ENCODE measurements at places on chromosomes 12 and 14. TPM values are rescaled to one million over a fixed set of nuclear protein-coding genes. Genes with fewer than 3 reads are reported as not detected.

The MYL2 gene
- total RNA-seq: not detected

The PTCSC3 gene
- total RNA-seq: not detected

The GLIPR1 gene
- 18.6 TPM for total RNA-seq

The GZMB gene
- 1,779 TPM for total RNA-seq

DNA sequence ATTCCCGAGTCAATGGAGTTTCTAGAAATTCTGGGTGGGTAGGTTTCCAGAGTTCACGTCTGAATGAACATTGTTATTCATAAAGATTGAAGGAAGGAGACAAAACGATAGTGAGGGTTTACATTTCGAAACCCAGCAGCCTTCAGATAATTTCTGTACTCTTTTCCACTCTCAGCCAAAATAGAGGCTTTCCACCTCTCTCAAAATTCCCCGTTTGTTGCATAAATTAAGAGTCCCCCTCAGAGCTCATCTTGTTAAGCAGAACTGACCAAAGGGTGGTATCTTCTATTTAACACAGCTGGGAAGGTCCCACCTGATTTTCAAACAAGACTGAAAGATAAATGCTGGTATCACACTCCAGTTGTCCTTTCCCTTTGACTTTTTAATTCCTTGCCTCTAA lies 21.5 kb upstream of the YARS2 start:
- no peaks in the 10 kb centered on the region for H3K36me3 ChIP-seq
- H3K27ac ChIP-seq: no peak overlapping the region
- H3K4me3 ChIP-seq: no peak overlapping the region
- H3K27me3 ChIP-seq: peaks cover 14% of the 10 kb centered on the region

DNA sequence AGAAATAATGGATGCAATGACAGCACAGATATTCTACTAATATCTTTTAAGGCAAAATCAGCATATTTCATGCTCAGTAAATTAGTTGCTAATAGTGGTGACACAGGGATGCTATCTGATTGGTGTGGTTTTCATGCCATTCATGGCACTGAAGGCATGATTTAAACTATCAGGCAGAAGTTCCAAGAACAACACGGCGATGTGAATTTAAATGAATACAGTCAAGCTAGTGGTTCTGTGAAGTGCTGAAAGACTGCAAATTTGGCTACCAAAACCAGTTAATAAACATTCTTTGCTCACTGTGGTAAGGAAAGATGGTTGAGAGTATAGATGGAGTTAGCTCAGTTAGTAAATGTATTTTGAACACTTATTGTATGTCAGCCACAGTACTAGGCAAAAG lies 272.0 kb upstream of the DIO2 start:
- no peaks in the 10 kb centered on the region for H3K27me3 ChIP-seq
- no peaks in the 10 kb centered on the region for H3K4me1 ChIP-seq
- no peaks in the 10 kb centered on the region for H3K36me3 ChIP-seq
- H3K4me3 ChIP-seq: no peak overlapping the region

- no peaks in the 10 kb centered on the region for H3K27me3 ChIP-seq
- DNase-seq: no peak
- no peak overlapping the region for H3K4me3 ChIP-seq
- H3K4me1 ChIP-seq: peaks cover 3% of the 10 kb centered on the region
- H3K27ac ChIP-seq: no peak overlapping the region
These were observed 30.8 kb downstream of the TMTC3 start for GRCh38 chr12:88172844-88173407.

DNA sequence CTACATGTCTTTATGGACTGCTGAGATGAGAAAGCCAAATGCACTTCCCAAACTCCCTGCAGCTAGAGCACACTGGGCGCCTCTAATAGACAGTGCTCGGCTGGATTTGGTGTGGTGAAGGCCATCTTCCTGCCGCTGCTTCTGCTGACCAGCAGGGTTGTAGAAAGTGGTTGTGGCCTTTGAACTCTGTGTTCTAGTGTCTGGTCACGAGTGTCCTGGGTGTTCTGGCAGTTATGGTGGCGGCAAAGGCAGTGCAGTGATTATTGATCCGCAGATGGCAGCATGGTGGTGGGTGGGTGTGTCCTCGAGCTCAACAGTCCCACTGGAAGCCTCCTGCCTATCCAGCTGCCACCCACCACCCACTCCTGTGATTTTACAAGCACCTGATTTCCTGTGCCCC lies 43.4 kb downstream of the SMIM41 start:
- no peak overlapping the region for H3K27ac ChIP-seq
- H3K4me3 ChIP-seq: no peak overlapping the region
- no peaks in the 10 kb centered on the region for H3K36me3 ChIP-seq
- peaks cover 32% of the 10 kb centered on the region for H3K27me3 ChIP-seq
- peaks cover 15% of the 10 kb centered on the region for H3K4me1 ChIP-seq

GRCh38 chr14:95136631-95137030 lies 20.7 kb downstream of the DICER1 start:
- DNase-seq: no peak
- peak overlapping the region; percentile 36 for H3K27ac ChIP-seq
- no peaks in the 10 kb centered on the region for H3K27me3 ChIP-seq

GRCh38 chr12:9872742-9873141 lies 3.6 kb upstream of the CLEC2B start:
- no peak overlapping the region for H3K27ac ChIP-seq
- H3K4me1 ChIP-seq: peaks cover 20% of the 10 kb centered on the region
- no peak overlapping the region for H3K4me3 ChIP-seq
- H3K27me3 ChIP-seq: no peaks in the 10 kb centered on the region
- DNase-seq: no peak
- peaks cover 1% of the 10 kb centered on the region for H3K36me3 ChIP-seq

- no peak overlapping the region for H3K27ac ChIP-seq
- H3K4me3 ChIP-seq: no peak overlapping the region
- no peak for DNase-seq
- peaks cover 21% of the 10 kb centered on the region for H3K4me1 ChIP-seq
These were observed 60.6 kb downstream of the ARL6IP4 start for GRCh38 chr12:123041042-123041531.

GRCh38 chr14:32697704-32698103 lies 241.0 kb upstream of the NPAS3 start:
- H3K4me3 ChIP-seq: no peak overlapping the region
- no peaks in the 10 kb centered on the region for H3K36me3 ChIP-seq
- DNase-seq: no peak

GRCh38 chr14:58667900-58668299 lies 30.1 kb downstream of the DACT1 start:
- peaks cover 8% of the 10 kb centered on the region for H3K4me1 ChIP-seq
- H3K27ac ChIP-seq: no peak overlapping the region
- H3K36me3 ChIP-seq: no peaks in the 10 kb centered on the region
- DNase-seq: no peak

DNA sequence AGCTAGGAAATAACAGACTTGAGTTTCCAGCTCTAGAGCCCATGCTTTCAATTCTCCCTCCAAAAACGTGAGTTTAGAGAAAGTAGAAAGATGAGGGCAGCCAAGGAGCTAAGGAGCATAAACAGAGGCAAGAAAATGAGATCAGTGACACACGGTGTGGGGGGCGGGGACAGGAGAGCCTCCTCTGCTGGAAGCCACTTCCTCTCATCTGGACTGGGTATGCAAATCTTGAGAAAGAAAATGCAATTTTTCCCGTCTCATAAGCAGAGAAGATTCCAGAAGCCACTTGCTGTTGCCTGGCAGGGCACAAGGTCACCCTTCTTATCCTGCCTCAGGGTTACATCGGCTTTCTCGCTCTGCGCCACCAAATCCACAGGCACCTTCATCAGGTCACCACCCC lies 6.0 kb downstream of the OR10P1 start:
- peak; percentile 68 for DNase-seq
- no peak overlapping the region for H3K27ac ChIP-seq
- H3K36me3 ChIP-seq: no peaks in the 10 kb centered on the region

DNA sequence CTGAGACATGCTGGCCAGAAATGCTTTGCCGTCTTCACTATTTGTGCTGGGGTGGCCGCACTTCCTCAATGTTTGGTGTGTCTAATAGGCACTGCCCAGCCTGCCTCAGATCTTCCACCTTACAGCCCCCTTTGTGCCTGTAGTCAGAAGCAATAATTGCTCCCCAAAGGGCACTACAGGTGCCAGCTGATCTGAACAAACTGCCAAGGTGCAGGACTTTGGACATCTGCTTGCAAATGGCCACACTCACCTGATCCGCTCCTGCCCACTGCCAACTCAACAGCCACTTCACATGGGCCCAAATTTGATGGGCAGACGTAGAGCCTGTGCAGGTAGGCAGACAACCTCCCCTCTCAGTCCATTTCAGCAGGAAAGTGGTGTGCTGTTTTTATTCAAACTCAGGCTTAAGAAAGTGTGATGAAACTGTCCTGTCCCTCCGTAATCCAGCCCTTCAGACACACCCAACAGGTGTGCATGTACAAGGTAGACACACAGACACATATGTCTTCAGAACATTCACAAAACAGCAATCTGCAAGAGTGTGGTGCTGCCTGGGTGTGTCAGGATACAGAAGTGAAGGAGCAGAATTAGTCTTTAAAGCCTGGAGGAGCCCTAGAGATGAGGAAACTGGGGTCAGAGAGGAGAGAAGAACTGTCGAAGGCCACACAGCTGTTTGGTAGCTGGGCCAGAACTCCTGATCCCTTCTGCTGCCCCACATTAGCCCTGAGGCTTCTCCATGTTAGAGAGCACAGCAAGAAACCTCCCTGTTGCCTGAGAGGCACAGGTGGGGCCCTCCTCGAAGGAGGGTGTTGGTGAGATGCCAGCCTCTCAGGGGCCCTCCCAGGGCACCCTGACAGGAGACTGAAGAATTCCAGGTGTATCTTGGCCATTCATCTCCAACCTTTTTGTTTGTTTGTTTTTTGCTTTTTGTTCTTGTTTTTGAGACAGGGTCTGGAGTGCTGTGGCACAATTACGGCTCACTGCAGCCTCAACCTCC lies 4.4 kb upstream of the KRT75 start:
- peaks cover 15% of the 10 kb centered on the region for H3K27me3 ChIP-seq
- H3K4me1 ChIP-seq: no peaks in the 10 kb centered on the region
- no peaks in the 10 kb centered on the region for H3K36me3 ChIP-seq
- no peak for DNase-seq
- no peak overlapping the region for H3K4me3 ChIP-seq

DNA sequence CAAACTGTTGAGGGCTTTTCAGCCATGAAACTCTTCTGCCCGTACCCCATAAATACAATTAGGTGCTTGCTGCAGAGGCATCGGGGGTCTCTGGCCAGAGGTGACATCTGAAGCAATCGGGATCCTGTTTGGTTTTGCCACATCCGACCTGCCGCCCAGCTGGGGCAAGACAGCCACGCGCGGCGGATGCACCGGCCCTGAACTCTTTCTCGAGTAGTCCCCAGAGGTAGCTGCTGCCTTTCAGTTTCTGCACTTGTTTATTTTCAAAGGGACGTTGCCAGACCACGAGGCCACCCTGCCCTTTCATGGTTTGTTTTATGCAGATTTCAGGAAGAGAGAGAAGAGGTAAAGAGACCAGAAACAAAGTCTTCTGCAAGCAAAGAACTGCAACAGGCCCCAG lies 10.6 kb upstream of the MLXIP start:
- no peaks in the 10 kb centered on the region for H3K27me3 ChIP-seq
- H3K27ac ChIP-seq: peak overlapping the region; percentile 66
- DNase-seq: peak; percentile 73
- peaks cover 16% of the 10 kb centered on the region for H3K4me1 ChIP-seq
- H3K4me3 ChIP-seq: peak overlapping the region; percentile 28

Measured in activated CD8-positive, alpha-beta T cell treated with anti-CD3 and anti-CD28 coated beads for 36 hours (primary cell).